ENCODE measurements at places on chromosomes 7 and 10. TPM values are rescaled to one million over a fixed set of nuclear protein-coding genes. Genes with fewer than 3 reads are reported as not detected.

Gene PPA1
- 368 TPM for total RNA-seq

Gene ZNF853
- total RNA-seq: 4.5 TPM

Gene AZGP1
- not detected for total RNA-seq

Gene GHRHR
- not detected for total RNA-seq

Gene LBX1
- total RNA-seq: not detected

Gene UPK3B
- not detected for total RNA-seq

Gene KEL
- total RNA-seq: 0.20 TPM

Gene GPR15LG
- not detected for total RNA-seq

Gene RBP4
- not detected for total RNA-seq

Gene OPN4
- total RNA-seq: not detected

Gene FAM13C
- total RNA-seq: not detected

Gene PTPRN2
- 0.33 TPM for total RNA-seq

Gene JAZF1
- 4.9 TPM for total RNA-seq
